Gastroesophageal sphincter (tissue), 4 donors: ENCODE measurements at places on chromosomes 3 and 15. TPM values are rescaled to one million over a fixed set of nuclear protein-coding genes. Genes with fewer than 3 reads are reported as not detected.

ZNF385D gene
- 9.8 TPM for total RNA-seq

MUC20 gene
- 5.0 TPM for total RNA-seq

PRSS50 gene
- total RNA-seq = 0.54 TPM

SEMA4B gene
- 44.9 TPM for total RNA-seq

ETFA gene
- total RNA-seq = 168 TPM

FSTL1 gene
- total RNA-seq = 343 TPM

IMPG2 gene
- total RNA-seq = 0.96 TPM

HHLA2 gene
- total RNA-seq = not detected

RLBP1 gene
- total RNA-seq = 0.64 TPM

NFKBIZ gene
- total RNA-seq = 27.3 TPM

GP5 gene
- not detected for total RNA-seq

ARNT2 gene
- total RNA-seq = 8.2 TPM

PLA1A gene
- total RNA-seq = 1.6 TPM

SLC28A2 gene
- not detected for total RNA-seq

SLC22A14 gene
- 0.13 TPM for total RNA-seq

SLC24A1 gene
- total RNA-seq = 4.4 TPM

LINGO1 gene
- 0.54 TPM for total RNA-seq

IL17RD gene
- 6.3 TPM for total RNA-seq

GOLGA8J gene
- total RNA-seq = not detected

PEX11A gene
- total RNA-seq = 17.3 TPM

IL17RB gene
- total RNA-seq = 0.19 TPM

EDEM1 gene
- 18.4 TPM for total RNA-seq

CFAP20DC gene
- 0.35 TPM for total RNA-seq

AGTR1 gene
- 32.4 TPM for total RNA-seq
